IPS DF 6.9 (cell line): ENCODE measurements at places on chromosomes 5 and 9.

DNA sequence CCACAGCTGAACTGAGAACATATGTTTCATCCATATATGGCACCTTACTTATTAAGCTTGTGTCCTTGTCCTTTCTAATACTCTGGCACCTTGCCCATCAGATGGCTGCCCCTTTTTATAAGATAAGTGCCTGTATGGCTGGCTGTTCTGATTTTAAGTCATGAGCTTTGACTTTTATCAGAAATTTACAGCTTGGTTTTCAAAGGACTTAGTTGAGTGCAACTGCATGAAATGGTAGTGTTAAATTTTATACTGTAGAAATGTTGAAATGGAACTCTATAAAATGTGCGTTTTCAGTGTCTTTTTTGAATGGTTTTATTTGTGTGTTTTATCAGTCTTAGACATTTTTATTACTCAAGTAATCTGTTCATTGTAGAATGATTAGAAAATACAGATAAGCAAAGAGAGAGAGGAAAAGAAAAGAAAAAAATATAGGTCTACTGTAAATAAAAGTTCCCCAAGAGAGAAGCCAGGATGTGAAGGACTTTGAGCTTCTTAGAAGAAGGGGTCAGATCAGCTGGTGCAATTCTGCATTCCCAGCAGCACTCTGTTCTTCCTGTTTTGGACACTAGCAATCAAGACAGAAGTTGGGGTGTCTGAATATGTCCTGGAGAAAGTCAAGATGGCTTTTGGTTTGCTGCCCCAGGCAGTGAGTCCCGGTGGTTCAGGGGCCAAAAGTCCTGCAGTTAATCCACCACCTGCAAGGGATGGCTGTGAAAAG lies 38.9 kb downstream of the ARHGAP26 start:
- DNase-seq = no peak

DNA sequence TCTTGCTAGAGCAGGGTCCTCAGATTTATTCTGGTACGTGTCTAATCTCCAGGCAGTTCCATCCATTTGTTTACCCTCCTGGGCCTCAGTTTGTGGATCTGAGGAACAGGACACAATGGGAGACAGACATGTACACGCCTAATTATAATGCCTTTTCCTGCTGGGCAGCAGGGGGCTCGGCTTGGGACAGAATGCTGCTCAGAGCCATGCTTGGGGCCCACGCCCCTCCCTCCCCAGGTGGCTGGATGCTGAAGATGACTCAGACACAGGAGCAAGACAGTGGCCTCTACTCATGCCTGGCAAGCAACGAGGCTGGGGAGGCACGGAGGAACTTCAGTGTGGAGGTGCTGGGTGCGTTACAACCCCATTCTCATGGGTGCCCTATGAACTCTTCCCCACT lies 72.7 kb upstream of the ASS1 start:
- no peak for DNase-seq

- no peak for DNase-seq
Observed at GRCh38 chr5:124860291-124860655, 113.8 kb upstream of the ZNF608 start.

- DNase-seq = no peak
Observed at GRCh38 chr9:33884856-33885701, 68.1 kb downstream of the UBE2R2 start.

DNA sequence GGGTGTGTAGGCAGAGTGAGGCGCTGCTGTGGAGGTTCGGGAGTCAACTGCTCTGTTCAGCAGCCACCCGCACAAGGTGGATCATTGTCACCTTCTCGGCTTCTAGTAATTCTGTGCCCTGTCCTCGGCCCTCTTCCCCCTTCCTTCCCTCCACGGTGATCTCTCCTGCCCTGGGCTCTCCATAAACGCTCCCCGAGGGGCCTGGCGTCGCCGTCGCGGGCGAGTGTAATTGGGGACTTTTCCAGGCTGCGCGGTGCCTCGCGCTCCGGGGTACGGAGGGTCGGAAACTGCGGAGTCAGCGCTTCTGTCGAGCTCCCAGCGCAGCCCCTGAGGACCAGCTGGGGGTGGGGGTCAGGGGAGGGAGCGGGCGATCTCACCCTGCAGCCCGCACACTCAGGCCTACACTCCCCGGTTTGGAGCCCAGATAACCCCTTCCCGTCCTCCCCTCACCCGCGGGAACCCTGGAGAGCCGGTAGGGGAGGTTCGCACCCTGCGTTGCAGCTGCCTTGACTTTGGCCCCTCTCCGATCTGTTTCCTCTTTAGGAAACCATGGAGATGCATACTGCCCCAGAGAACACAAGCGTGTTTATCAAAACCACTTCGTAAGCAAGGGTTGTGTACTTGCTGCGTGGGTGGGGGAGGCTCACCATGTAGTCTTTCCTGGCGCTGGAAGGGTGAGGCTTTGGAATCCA lies 188.3 kb upstream of the ZNF618 start:
- no peak for DNase-seq

GRCh38 chr5:178392931-178393394 lies 160.4 kb upstream of the PHYKPL start:
- no peak for DNase-seq

DNA sequence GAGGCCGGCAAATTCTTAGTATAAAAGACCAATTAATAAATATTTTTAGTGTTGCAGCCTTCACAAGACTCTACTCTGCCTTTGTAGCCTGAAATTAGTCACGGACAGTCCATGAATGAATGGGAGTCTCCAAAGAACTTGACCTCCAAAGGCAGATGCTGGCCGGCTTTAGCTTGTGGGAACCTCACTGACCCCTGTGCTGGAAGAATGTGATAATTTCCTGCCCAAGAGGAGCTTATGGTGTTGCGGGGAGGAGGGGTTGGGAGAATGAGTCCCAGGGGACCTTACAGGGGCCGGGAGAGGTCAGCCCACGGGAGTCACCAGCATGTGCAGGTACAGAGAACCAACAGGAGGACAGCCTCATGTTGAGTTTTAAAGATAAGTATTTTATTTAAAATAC lies 143.1 kb downstream of the IRX2 start:
- no peak for DNase-seq

DNA sequence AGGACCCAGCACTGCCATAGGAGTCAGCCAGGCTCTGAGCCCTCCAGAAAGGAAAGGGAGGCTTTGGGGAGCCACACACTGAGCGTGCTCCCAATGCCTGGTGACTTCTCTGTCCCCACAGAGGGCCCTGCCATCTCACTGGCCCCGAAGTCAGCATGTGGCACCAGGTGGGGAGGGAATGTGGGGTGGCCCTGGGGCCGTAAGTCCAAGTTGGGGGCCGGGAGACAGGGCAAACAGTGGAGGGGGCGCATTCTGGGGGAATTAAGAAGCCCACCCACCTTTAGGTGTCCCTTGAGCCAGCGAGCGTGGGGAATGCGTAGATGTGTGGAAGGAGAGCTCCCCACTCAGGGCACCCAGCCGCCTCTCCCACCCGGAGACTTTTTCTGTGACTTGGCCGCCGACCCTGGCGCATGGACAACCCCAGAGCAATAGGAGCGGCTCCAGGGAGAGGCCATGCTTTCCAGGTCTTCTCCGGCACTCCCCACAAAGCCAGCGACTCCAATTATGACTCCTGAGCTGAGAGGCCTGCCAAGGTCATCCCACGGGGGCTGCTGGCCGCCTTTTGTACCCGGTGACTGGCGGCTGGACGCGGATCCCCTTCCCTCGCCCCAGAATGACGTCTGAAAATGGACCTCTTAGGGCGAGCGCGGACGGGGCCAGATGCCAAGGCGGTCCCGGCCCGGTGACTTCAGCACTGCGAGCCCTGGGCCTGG lies 9.8 kb downstream of the IRX1 start:
- DNase-seq = no peak
